ENCODE measurements at places on chromosomes 7 and 10.

GRCh38 chr7:25756601-25757000 lies 395.4 kb upstream of the NFE2L3 start:
- no peak for DNase-seq

DNA sequence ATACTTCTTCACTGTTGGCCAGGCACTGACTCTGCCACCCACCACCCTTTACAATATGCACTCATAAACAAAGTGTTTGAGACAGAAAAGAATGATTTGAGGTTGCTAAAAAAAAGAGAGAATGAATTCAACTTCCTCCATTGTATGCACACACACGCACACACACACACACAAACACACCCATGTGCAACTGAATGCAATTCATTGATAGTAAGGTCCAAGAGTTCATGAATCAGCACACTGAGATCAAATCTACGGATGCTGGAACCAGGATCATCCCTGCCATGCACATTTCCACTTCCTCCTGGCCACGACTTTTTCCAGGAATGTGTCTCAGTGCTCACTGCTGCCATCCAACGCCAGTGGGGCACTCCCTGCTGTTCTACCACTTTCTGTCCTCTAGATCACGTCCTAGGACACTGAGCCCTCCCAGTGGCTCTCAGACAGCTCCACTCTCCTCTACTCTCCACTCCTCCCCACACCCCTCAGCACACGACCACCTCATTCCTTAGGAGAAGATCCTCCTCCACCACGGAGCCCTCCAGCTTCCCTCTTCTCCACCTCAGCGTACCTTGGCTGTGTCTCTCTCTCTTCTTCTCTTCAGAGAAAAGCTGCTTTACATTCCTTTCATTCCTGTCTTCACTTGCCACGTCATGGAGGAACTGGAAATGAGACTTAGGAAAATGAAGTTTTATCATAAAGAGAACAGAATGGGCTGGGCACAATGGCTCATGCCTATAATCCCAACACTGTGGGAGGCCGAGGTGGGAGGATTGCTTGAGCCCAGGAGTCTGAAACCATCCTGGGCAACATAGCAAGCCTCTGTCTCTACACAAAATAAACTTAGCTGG lies 12.0 kb upstream of the TMEM213 start:
- no peak for DNase-seq

DNA sequence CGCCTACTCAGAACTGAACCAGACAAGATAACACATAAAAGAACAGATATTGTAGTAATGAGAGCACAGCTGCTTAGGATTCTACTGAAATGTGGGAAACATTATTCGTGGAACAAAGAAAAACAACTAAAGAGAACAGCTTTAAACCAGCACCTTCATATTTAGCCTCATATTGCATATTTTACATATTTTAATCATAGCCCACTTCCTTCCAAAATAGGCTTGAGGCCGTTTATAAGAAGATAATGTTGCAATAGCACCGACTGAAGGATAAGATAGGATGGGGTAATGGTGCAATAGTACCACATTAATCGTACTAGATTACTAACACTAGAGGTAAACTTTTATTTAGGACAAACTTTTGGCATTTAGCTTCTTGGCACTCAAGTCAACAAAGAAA lies 71.3 kb downstream of the KCND2 start:
- no peak for DNase-seq

DNA sequence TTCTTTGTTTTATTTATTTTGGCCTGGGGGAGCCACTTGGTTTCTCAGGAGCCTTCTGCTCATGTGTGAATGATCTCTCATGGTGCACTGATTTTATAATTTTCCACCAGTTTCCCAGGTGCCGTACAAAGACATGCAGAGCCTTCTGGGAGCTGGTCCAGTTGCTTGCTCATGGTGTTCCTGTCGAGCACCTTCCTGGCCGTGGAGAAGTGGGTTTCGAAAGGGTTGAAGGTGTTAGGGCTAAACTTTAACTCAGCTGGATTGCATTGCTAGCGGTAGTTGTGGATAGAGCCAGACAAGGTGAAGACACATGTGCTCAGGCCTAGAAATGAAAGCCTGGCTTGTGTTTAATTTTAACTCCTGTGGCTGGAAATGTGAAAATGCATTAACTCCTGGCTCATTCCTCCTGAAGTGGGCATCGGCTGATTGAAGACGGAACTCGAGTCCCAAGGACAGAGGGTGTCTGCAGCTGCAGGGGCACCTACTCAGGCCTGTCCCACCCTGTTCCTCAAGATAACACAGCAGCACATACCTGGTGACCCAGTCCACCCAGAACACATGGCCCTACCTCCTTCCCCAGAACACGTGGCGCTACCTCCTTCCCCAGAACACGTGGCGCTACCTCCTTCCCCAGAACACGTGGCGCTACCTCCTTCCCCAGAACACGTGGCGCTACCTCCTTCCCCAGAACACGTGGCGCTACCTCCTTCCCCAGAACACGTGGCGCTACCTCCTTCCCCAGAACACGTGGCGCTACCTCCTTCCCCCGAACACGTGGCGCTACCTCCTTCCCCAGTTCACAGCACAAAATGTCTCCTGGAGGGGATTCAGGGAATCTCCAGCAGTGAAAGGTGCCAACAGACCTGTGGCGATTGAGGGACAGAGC lies 133.2 kb downstream of the WDR37 start:
- no peak for DNase-seq

GRCh38 chr10:103499881-103500280 lies 6.4 kb downstream of the NEURL1 start:
- DNase-seq: no peak
